NAMALWA (cell line): ENCODE measurements at places on chromosomes 3 and 15.

DNA sequence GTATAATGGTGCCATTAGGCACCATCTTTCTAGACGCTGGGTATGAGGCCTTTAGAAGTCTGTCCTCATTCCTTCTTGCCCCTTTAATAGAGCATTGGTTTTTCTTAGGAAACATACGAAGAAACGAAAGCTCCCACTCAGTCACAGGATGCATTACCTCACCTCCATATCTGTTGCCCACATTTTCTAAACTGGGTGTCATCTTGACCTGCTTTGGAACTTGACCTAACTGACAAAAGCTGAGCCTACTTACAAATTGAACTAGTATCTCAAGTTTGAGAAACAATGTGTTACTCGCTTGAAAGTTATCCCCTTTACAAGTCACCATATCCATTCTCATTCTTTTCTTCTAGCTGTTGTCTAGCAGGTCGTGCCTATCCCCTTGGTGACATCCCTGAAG lies 102.7 kb downstream of the VPS8 start:
- DNase-seq = no peak

GRCh38 chr3:64832098-64832497 lies 144.3 kb upstream of the ADAMTS9 start:
- DNase-seq = no peak

GRCh38 chr3:69014022-69014580 lies 617 bp upstream of the EOGT start:
- DNase-seq = no peak

- no peak for DNase-seq
Observed at GRCh38 chr3:101829437-101829830, 19.9 kb upstream of the NFKBIZ start.

DNA sequence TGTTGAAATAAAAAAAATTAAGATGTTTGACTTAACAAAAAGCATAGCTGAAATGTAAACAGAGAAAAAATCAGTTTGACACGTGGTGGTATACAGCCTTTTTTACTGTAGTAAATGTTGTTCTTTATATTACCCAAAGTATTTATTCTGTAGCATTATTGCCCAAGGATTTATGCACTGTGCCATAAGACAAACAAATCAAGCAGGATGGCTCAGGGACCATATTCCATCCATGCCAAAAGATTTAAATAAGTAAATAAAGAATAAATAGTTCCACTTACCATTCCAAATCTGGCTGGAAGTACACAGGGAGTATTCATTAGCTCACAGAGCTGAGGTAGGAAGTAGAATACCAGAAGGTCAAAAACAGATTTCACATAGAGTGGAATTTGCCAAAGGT lies 666.7 kb upstream of the CADM2 start:
- no peak for DNase-seq

GRCh38 chr3:51338632-51339031 lies 46.5 kb upstream of the MANF start:
- no peak for DNase-seq

- no peak for DNase-seq
Observed at GRCh38 chr15:95814908-95815307, 515.6 kb upstream of the NR2F2 start.

DNA sequence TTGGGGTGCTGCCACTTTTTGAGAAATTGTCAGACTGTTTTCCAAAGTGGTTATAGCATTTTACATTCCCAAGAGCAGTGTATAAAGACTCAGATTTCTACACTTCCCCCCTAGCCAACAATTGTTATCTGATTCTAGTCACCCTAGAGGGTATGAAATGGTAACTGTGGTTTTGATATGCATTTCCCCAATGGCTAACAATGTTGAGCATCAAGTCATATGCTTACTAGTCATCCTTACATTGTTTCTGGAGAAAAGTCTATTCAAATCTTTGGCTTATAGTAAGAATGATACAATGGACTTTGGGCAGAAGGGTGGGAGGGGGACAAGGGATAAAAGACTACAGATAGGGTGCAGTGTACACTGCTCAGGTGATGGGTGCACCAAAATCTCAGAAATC lies 73.3 kb downstream of the CSNK1G1 start:
- DNase-seq = no peak

DNA sequence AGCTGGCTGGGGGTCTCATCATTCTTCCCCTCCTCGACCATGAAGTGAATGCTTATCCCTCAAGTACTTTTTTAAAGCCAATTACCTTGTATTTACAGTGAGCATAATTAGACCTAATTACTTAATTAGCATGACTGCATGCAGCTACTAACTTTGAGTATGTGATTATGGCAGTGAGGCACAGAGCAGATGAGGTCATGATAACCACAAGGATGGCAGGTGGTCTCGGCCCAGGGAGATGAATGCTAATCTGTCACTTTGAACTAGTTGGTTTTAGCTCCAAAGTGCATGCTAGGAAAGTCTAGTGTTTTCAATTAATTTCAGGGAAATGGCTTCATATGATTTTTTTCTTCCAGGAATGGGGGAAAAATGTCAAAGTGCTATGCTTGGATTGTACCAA lies 233.8 kb downstream of the NTRK3 start:
- no peak for DNase-seq

- DNase-seq = no peak
Observed at GRCh38 chr3:160044121-160044520, 55.5 kb downstream of the IL12A start.

DNA sequence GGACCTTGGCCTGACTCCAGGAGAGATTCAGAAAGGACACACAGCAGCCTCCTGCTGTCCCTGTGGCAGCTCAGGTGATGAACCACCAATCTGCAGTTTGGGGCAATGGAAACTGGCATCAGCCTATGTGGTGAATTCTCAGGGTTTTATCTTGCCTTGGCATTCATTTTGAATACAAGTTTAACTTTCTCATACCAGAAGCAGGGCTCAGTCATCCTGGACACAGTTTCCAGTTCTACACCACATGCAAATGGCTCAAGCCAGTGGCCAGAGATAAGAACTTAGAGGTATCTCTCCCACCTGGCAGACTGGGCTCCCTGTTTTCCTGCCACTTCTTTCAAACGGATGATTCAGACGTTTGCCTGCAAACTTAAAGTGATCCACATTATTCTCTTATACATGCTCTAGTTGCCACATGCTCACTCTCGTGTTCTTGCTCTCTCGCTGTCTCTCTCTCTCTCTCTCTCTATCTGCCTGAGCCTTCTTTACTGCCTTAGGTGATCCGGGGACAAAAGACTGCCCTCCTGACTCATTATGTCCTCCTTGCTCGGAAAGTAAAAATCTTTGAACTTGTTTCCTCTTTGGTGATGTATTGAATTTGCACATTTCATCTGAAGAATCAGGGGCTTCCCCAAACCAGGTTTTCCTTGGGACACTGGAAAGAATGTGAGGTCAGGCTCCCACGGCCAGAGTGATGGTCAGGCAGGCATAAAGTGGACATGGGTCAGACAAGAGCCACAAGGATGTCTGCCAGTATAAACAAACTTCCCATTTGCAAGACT lies 99.6 kb upstream of the STT3B start:
- no peak for DNase-seq

DNA sequence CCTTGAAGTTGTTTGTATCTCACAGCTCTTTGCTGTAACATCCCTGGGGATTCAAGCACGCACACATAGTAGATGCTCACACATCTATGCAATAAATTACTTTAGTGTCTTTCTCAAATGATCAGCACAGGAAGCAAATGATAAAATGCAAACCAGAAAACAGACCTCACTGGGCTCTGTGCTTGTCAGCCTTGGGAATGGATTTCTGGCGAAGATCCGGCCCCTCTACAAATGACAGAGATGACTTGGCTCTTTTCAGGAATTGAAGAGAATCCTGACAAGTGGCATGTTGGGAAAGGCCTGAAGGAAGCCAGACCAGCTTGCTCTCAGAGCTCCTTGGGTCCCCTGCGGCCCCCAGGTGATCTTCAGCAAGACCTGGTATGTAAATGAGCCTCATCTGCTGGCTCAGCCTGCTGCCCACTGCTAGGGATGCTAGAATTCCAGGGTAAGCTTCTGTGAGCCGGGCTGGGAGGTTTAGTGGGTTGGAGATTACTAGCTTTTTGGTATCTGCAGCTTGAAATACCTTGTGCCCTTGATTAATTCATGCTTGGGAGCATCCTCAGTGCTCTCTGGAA lies 54.1 kb downstream of the LPP start:
- no peak for DNase-seq

DNA sequence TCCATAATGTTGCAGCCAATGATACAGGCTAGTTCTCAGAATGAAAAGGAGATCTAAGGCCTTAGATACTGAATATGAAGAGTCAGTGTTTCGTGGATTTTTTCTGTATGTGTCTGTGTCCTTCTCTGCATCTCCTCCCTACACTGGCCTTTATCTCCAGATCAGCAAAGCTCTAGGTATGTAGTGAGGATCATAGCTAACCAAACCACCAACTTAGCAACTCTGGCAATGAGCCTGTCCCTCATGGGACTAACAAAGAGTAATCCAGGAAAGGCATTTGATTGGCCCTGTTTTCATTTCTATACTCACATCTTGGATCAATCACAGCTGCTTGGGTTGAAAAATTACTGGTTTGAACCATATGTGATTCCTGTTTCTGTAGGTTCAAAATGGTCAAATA lies 18.6 kb upstream of the CNTN3 start:
- no peak for DNase-seq

DNA sequence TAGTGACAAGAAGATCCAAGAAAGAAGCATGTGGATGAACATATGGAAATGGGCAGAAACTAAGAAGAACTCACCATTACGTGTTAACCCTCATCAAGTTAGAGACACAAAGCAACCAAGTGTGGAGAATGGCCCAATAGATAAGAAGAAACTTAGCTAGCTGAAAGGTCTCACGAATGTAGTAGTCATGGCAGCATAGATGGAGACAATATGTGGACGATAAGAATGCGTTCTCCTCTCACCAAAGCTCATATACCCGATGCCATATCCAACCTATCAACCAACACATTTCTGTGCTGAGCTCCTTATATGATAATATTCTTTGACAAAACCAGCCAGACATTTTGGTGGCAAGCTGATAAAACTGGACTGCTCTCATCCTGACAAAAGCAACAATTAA lies 15.1 kb upstream of the CLDN1 start:
- no peak for DNase-seq

DNA sequence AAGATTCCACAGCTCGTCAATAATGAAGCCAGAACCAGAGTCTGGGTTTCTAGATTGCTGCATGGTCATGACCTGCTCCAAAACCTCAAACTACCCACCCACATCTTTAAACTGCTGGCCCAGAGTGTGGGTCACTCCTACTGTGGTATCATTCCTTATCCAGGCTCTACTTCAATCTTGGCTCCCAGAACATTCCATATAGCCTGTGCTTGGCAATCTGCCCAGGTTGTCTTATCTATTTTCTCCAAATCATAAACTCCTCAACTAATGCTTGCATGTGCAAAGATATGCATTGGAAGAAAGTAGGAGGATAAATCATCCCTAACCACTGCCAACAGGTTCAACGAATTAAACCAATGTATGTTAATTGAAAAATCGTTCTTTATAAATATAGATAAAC lies 169.7 kb downstream of the ANXA2 start:
- no peak for DNase-seq

- DNase-seq = peak; percentile 52
Observed at GRCh38 chr15:73982222-73982962, 9.7 kb downstream of the STOML1 start.

DNA sequence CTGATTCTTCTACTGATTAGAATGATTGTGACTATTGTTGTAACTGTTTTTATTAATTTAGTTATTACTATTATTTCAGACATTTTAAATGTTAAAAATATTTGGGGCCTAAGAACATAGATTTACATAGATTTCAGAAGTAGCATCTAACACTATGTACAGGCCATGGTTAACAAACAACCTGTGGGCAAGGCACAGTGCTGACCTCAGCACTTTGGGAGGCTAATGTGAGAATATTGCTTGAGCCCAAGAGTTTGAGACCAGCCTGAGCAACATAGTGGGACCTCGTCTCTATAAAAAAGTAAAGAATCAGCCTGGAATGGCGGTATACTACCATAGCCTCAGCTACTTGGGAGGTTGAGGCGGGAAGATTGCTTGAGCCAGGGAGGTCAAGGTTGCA lies 69.1 kb upstream of the CNTN4 start:
- no peak for DNase-seq

- peak; percentile 63 for DNase-seq
Observed at GRCh38 chr3:23324745-23325144, 121.6 kb downstream of the UBE2E2 start.

DNA sequence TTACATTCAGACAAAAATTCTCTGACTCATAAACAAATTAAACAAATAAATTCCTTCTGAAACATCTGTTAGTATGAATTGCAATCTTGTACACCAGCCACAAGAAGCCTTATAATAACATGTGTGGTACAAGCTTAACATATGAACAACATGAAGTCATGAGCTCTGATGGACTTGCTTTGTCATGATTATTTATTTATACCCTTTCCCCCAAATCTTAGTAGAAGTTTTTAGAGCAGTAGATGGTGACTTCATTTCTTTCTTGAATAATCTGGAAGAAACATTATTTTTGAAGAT lies 633.4 kb downstream of the EPHA3 start:
- DNase-seq = no peak

DNA sequence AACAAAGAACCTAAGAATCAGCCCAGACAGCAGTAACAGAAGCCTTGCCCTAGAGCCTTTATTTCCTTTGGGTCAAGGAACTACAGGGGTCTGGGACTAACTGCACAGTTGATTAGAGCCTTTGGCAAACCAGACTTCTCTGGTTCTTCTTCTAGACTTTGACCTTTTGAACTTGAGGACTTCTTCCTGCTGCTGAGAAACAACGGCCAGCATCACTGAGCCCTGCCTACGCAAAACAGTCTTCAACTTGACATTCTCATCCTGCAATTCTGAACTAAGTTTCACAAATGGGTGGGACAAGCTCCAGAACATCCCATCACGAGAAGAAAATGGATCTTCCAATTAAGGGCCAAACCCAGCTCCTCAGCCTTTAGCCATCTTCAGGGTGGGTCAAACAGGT lies 31.4 kb downstream of the CMTM6 start:
- DNase-seq = no peak

- no peak for DNase-seq
Observed at GRCh38 chr15:62647202-62647842, 395.2 kb upstream of the TPM1 start.

GRCh38 chr3:171176244-171176933 lies 149.9 kb upstream of the SLC2A2 start:
- no peak for DNase-seq

- DNase-seq = no peak
Observed at GRCh38 chr3:104591776-104592175, 774.9 kb upstream of the ALCAM start.

DNA sequence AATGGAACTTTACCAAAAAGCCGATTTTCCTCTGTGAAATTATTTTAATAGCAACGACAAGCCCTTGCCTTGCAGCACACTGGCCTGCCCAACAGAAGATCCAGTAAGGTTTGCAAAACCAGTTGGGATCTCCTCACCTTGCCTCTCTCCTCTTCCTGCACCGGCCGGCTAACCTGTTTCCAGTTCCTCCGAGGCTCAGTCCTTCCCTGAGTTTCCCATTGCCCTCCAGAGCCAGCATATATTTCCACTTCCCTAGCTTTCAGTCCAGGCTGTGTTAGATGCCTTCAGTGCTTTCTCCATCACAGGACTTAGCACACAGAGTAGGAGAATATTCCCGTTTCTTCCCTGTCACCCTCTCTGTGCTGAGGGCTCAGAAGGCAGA lies 60.3 kb downstream of the NOX5 start:
- no peak for DNase-seq

- DNase-seq = no peak
Observed at GRCh38 chr15:85905751-85906450, 111.2 kb upstream of the KLHL25 start.
